PC-3 (cell line): ENCODE measurements at places on chromosomes 3 and 15. TPM values are rescaled to one million over a fixed set of nuclear protein-coding genes. Genes with fewer than 3 reads are reported as not detected.

The DLEC1 gene
- total RNA-seq = not detected in 2 replicates

- DNase-seq = no peak
Measured at GRCh38 chr3:36557021-36557707, 176.9 kb downstream of the STAC start.

DNA sequence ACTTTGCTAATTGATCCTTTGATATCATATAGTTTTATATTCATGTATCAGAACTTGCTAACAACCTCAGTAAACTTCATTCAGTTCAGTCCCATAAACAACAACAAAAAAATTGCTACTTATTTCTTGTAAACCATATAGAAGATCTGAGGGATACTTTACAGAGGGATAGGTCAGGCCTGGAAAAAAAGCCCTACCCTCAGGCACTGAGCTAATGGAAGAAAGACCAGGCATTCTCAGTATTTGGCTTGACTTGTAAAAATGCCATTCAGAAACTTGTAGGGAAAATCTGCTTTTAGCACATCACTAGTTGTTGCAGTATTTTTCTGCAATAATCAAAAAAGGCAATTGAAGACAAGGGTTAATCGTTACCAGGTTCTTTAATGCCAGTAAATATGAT, 33.1 kb downstream of the ARMC8 start:
- DNase-seq = no peak

- no peak for DNase-seq
Measured at GRCh38 chr3:37906734-37907282, 45.1 kb downstream of the CTDSPL start.

GRCh38 chr15:52466134-52466701, 62.5 kb downstream of the MYO5A start:
- DNase-seq = no peak

DNA sequence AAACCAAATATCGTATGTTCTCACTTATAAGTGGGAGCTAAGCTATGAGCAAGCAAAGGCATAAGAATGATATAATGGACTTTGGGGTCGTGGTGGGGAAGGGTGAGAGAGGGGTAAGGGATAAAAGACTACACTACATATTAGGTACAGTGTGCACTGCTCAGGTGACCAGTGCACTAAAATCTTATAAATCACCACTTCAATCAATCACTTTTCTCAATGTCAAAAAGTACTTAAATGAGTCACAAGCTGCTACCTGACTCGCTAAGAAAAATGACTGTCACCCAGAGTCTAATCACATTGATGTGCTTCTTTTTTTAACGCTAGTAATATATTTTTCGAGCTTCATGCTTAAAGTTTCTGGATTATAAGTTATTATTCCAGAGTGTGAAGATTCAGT, 95.5 kb downstream of the CBLB start:
- DNase-seq = no peak

GRCh38 chr15:32843219-32843815, 125.5 kb downstream of the GREM1 start:
- DNase-seq = no peak

The PAK2 gene
- total RNA-seq = 32.6 and 53.8 TPM in 2 replicates

DNA sequence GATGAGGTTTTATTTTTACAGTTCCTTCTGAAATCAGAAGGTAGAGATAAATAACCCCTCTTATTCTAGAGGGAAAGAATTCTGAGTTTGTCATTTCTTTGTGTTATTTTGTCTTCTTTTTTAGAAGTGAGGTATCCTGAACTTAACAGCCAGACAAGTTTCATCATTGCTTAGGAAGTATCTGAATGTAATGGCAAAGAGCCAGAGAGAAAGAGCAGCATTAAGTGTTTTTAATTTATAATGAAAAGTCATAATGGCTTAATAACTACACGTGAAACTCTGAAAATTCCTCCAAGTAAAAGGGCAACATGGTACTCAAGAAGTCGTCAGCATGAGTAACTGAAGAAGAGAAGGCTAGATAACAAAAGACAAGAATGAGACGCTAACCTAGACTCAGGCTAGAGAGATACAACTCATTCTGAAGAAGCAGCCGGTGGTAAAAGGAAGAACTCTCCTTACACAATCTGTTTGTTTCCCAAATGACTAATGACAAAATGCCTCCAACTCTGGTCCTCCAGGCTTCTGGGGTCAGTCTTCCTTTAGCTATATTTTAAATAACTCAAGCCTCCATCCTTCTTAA, 116.2 kb upstream of the NECTIN3 start:
- peak; percentile 21 for DNase-seq

DNA sequence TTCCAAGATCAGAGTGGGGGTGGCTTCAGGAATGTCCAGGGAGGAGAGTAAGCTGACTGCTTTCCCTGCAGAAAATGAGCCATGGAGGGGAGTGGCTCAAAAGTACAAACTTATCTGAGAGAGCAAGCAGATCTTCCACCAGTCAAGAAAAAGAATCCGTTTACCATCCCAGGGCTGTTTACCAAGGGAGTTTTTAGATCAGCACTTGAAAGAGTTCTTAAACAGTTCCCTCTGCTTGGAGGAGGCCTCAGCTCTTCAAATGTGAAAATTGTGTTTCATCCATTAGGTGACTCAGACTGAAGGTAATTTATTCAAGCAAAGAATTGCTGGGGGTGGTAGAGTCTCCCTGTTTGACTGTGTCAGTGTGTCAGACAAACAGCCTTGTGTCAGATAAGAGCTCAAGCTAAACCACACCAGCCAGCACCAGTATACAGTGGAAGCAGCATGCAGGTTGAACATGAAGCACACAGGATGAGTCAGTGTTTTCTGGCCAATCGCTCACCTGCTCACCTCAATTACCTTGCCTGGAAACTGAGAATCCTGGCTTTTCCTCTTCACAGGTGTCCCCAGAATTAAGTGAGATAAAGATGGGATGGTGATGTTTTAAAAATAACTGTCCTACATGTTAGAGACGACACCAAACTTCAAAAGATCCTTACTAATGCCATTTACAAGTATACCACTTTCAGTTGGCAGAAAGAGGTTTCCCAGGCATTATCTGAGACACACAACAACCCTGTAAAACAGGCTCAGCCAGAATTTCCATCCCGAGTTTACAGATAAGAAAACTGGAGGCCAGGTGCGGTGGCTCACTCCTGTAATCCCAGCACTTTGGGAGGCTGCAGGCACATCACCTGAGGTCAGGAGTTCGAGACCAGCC, 21.7 kb downstream of the SH3BP5 start:
- peak; percentile 88 for DNase-seq

- DNase-seq = no peak
Measured at GRCh38 chr3:122618614-122619013, 41.2 kb downstream of the PARP15 start.

DNA sequence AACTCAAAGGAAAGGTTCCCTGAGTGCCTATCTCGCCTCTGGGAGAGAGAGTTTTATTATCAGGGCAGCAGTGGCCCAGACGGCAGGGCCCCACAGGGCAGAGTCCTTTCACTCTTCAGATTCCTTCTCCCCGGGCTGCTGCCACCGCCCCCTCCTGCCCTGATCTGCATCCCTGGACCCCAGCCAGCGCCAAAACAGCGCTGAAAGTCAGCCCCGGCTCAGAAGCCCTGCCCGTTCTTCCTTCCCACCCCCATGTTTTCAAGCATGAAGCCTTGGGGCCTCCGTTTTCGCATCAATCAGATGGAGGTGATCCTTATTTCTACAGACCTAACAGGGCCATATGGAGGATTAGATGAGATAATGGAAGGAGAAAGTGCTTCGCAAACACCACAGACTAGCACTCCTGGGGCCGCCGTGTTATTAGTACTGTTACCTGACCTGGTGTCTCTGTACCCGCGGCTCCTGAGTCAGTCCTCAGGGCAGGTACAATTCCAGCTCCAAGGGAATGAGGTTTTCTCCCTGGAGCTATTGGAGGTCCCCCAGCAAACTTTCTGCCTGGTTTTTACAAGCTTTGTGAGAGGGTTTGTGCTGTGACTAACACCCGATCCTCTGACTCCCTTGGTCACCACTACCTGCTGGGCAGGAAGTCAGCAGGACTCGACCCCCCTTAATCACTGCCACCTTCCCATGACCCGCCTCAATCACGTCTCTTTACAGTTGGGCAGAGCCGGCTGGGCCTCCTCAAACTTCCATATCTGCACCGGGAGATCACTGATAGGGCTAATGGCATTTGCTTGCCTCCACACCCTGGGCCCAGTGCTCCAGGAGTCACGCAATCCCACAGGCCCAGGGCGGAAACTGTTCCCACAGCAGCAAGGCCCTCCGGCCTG, 39.5 kb upstream of the TSEN2 start:
- peak; percentile 99 for DNase-seq

DNA sequence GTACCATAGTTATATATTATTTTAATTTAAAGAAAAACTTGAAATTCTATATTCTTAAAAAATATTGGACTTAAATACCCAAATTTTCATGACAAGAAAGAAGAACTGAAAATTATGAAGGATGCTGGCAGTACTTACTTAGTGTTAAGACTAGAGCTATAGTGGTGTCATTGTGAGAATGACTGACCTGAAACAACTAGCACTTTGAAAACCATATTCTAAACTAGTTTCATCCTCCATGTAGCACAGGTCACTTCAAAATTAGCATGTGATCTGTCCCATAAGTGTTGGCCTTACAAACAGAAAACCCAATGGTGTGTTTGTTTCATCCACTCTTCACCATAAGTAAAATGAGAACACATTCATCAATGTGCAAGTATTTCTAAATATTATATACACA, 208.6 kb downstream of the ZIC4 start:
- no peak for DNase-seq

GRCh38 chr3:24192469-24193056, 247.5 kb downstream of the NR1D2 start:
- DNase-seq = no peak

GRCh38 chr3:100953103-100953502, 40.1 kb downstream of the ABI3BP start:
- DNase-seq = no peak

The SLC27A2 gene
- total RNA-seq = 5.8 and 8.1 TPM in 2 replicates

GRCh38 chr15:41501931-41502794, 8.5 kb downstream of the ITPKA start:
- no peak for DNase-seq

DNA sequence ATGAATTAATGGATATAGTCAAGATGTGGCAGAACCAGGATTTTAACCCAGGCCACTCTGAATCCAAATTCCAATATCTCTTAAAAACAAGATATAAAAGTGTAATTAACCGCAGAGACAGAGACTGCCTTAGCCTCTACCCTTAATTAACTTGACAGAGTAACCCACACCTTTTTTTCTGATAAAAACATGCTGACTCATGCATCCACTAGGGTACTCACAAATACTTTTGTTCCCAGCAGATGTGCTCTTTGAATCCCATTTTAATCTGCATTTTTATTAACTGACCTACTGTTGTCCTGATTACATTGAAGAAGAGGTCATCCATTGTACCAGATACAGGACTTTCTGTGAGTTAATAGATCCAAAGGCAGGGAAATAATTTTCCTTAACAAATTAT, 278.3 kb downstream of the CHL1 start:
- no peak for DNase-seq

DNA sequence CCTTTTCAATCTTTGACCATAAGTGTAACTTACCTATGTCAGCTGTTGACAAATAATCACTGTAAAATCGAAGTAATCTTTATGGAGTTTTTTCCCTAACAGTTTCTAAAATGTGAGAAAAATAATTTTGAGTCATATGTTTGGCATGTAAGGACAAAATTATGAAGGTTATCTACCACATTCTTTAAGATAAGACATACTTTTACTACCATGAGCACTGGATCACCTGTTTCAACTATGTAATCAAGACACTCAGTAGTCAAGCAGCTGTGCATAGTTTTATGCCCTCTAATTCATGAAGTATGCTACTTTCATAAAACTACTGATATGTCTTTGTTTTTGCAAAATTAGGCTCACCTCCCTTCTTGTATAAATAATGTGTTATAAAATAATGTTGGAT, 12.1 kb downstream of the FGF7 start:
- DNase-seq = no peak

The ALG1L2 gene
- not detected in 2 replicates for total RNA-seq

DNA sequence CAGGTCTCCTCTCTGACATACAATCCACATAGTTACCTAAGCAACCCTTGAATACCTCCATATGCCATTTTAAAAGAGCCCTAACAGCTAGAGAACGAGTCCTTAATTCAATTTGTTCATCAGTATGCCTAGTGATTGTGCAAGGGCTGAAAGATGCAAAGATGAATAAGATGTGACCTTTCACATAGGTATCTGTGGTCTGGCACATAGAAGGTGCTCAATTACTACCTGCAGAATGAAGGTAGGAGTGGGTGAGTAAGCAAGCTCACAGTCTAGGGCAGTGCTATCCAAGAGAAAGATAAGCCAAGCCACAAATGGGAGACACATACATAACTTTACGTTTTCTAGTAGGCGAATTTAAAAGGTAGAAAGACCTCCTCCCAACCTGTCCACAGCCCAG, 157.9 kb downstream of the OSBPL10 start:
- peak; percentile 72 for DNase-seq
